ENCODE measurements at places on chromosomes 13 and 19. TPM values are rescaled to one million over a fixed set of nuclear protein-coding genes. Genes with fewer than 3 reads are reported as not detected.

GRCh38 chr13:29520671-29521070, 74.8 kb downstream of the SLC7A1 start:
- H3K4me3 ChIP-seq = no peak overlapping the region
- peaks cover 53% of the 10 kb centered on the region for H3K36me3 ChIP-seq
- no peak overlapping the region for H3K27ac ChIP-seq
- H3K27me3 ChIP-seq = no peaks in the 10 kb centered on the region
- H3K4me1 ChIP-seq = no peaks in the 10 kb centered on the region
- DNase-seq = no peak

GRCh38 chr13:59300355-59301173, 863.2 kb downstream of the DIAPH3 start:
- no peaks in the 10 kb centered on the region for H3K27me3 ChIP-seq
- H3K36me3 ChIP-seq = no peaks in the 10 kb centered on the region
- H3K4me3 ChIP-seq = no peak overlapping the region
- no peak for DNase-seq

The SCEL gene
- 54.8 TPM for total RNA-seq

GRCh38 chr19:50722201-50723013, 757 bp upstream of the CLEC11A start:
- peak overlapping the region; percentile 67 for H3K4me3 ChIP-seq
- H3K36me3 ChIP-seq = no peaks in the 10 kb centered on the region
- peaks cover 26% of the 10 kb centered on the region for H3K4me1 ChIP-seq
- peak overlapping the region; percentile 36 for H3K27ac ChIP-seq

DNA sequence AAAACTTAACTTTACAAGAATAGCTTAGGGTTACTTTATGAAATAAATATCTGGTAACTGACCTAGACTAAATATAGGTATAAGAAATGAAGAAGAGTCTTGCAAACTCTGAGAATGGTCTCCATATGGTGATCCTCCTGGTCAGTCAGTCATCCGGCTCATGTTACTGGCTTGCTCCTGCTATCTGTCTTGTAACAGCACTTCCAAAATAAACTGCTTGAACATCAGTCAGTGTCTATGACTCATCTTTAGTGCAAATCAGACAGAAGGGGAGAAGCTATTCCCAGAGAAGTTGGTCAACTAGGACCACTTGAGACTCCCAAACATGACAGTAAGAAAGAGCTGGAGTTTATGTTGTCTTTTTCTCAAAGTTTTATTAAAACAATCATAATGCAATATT, 1550.9 kb downstream of the PCDH9 start:
- DNase-seq = no peak
- no peak overlapping the region for H3K4me3 ChIP-seq
- H3K4me1 ChIP-seq = no peaks in the 10 kb centered on the region
- no peaks in the 10 kb centered on the region for H3K27me3 ChIP-seq

DNA sequence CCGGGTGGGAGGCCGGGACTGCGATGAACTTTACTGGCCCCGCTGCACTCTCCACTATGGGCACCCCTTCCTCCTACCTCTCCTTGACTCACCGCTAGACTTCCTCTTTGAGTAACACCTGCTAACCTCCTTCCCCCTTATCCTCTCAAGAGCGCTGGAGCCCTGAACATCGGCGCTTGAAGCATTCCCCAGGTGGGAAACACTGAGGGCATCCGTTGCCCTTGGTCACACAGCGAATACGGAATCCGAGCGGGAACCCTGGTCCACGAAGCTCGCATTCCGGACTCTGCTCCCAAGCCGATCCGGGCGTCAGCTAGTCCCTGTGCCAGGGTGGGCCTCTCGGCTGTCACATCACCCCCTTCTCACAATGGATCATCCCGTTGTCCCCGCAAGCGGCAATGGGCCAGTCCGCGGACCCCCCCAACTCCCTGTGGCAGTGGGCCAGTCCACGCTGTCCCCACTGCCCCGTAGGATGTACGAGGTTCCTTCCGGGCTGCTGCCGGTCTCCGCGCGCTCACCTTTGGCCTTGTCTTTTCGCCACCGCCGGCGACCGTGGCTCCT, 4.2 kb downstream of the LIPE start:
- H3K4me3 ChIP-seq = peak overlapping the region; percentile 67
- no peak for DNase-seq
- H3K27me3 ChIP-seq = peaks cover 5% of the 10 kb centered on the region
- H3K27ac ChIP-seq = peak overlapping the region; percentile 53

DNA sequence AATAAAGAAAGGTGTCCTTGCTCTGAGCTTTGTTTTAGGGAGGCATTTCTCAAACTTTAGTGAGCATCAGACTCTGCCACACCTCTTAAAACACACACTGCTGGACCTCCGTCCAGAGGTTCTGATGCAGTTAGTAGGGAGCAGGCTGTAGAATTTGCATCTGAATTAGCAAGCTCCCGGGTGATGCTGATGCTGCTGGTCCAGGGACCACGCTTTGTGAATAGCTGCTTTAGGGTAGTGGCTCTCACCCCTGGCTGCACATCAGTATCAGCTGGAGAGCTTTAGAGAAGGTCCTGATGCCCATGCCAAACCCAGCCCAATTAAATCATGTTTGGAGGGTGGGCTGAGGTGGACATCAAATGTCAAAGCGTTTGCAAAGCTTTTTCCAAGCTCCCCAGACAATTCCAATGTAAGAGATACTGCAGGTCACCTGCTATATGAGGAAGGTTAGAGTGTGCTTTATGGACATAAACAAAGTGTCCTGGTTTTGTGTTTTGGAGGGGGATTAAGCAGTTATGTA, 3.6 kb downstream of the HTR2A start:
- peak overlapping the region; percentile 65 for H3K4me3 ChIP-seq
- H3K4me1 ChIP-seq = peaks cover 11% of the 10 kb centered on the region
- H3K36me3 ChIP-seq = no peaks in the 10 kb centered on the region
- H3K27me3 ChIP-seq = peaks cover 3% of the 10 kb centered on the region
- no peak for DNase-seq

The PBX4 gene
- 3.7 TPM for total RNA-seq

The PAF1 gene
- 33.7 TPM for total RNA-seq

Data from lower lobe of right lung (tissue), 2 donors.